ENCODE measurements at places on chromosomes 11 and 22.

DNA sequence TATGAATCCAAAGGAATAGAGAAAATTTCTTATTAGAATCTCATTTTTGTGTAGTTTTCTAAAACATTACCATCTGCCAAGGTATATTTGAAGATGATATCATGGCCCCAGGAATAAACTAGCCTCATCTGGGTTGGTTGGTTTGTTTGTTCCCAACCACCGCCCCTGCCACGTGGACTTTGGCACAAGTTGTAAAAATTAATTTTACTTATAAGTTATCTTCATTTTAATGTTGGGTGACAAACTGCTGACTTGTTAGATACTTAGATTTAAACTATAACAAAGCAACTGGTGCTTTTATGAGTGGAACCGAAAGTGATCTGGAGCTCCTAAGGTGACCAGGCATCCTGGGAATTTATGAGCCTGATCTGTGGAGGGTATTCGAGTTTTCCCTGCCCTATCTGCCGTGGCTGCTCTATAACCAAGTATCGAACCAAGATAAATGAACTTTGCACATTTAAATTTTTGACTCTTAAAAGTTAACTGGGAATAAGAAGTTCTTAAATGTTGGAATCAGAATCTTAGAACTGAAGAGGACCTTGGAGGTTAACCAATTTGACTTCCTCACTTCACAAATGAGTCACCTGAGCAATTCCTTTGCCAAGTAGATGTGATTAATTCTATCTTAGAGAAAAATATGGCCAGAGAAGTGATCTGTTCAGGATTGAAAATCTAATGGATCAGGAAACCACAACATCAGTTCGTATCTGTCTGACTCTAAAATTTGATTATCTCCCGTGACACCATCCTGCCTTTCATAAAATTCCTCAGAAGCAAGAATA, 129.1 kb upstream of the ARHGAP42 start:
- no peak for DNase-seq

DNA sequence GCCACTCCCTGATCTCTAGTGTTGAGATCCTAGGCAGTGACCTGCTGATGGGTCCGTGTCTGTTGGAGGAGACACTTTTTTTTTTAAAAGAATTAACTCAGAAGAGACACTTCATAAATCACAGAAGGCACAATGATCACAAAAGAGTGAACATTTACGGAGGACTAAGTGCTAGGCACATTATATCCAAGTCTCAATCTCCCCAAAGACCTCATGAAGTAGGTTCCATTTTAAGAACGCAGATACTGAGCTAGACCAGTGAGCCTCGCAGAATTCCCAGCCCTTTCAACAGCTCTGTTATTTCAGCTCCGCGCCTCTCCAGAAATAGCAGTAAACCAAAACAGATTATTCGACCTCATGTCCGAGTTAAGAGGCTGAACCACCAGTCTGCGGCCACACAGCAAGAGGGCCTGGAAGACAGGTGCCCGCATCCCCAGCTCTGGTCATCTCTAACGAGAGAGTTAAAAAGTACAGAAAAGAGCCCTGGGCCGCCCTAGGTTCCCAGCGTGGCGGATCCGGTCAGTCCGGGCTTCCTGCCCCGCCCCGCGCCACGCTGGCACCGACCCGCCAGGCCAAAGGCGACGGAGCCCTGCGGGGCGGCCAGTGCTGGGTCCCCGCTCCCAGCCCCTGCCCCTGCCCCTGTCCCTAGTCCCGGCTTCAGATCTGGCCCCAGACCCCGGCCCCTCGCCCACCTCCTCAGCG, 612 bp downstream of the XBP1 start:
- no peak for DNase-seq

DNA sequence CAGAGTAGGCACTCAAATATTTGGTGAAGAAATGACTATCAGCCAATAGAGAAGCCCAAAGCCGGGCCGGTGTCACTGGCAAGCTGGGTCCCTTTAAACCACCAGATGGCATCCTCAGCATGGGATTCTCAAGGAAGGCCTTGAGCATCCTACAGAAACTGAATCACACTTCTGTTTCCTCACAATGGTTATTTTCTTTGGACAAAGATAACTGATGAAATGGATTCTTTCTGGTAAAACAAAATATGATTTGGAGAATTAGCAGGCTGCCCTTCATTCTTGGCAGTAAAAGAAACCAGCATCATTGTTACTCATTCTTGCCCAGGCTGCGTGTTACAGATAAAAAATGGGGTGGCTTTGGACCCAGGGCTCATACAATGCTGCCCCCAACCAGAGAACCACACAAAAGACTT, 30.3 kb upstream of the ASPHD2 start:
- peak; percentile 33 for DNase-seq

GRCh38 chr11:23078289-23078971, 218.2 kb upstream of the CCDC179 start:
- DNase-seq: no peak

- DNase-seq: no peak
These were observed 2.6 kb downstream of the TBX10 start for GRCh38 chr11:67636962-67637361.

GRCh38 chr11:2775083-2775625, 75.4 kb upstream of the KCNQ1OT1 start:
- DNase-seq: no peak

DNA sequence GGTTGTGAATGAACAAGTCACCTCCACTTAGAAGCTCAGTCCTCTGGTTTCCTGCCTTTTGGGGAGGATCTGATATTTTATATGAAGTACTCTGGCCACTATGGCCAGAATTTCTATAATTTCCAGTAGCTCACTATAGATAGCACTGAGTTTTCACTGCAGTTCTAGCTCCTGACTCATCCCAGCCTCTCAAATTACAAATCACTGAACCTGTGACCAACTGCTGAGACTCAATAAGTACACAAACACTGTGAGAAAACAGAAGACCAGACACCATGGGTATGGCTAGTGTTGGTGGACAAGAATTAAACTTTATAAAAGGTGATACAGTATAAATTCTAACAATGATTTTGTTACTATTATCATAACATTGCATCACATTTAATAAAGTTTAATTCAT, 47.1 kb upstream of the UCP3 start:
- no peak for DNase-seq

DNA sequence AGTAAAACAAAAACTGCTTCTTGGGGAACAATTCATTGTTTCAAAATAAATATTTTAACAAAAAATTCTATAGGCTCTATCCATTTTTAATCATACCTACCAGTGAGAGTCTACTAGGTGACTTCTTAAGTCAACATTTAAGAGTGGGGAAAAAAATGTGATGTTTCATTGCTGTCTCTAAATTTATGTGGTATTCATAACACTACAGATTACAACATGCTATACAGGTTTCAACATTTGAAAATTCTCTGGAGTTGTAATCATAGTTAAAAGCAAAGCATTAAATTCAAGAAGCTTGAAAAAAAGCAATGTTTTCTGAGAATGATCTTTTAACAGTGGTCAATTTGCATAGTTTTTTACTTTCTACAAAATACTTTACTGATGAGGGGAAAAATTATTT, 18.3 kb downstream of the SBF2 start:
- DNase-seq: no peak

DNA sequence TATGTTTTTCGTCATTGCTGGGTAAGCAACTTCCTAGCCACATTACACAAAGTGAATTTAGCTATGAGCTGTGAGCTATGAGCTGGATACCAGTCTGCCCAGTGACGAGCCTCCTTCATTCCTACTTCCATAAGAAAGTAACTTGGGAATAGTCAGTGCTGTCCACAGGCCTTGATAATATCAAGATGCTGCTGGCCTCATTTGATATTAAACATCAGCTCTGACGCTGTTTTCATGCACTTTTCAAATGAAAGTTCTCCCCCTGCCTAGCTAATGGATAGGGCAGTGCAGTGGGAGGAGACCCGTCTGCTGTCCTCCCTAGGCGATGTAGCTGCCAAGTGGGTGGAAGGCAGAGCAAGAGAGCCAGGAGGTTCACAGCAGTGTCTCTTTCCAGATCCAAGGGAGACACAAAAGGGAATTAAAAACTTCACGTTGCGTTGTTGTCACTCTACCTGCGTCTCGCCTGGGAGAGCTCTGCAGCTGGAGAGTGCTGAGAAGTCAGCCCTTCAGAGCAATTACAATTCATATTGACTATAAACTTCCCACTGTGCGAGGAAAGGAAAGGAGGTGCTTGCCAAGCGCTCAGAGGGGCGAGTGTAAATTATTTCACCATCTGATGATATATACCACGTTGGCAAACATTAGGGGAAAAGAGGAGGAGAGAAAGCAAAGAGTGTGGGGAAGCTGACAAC, 861.4 kb downstream of the NTM start:
- DNase-seq: no peak

DNA sequence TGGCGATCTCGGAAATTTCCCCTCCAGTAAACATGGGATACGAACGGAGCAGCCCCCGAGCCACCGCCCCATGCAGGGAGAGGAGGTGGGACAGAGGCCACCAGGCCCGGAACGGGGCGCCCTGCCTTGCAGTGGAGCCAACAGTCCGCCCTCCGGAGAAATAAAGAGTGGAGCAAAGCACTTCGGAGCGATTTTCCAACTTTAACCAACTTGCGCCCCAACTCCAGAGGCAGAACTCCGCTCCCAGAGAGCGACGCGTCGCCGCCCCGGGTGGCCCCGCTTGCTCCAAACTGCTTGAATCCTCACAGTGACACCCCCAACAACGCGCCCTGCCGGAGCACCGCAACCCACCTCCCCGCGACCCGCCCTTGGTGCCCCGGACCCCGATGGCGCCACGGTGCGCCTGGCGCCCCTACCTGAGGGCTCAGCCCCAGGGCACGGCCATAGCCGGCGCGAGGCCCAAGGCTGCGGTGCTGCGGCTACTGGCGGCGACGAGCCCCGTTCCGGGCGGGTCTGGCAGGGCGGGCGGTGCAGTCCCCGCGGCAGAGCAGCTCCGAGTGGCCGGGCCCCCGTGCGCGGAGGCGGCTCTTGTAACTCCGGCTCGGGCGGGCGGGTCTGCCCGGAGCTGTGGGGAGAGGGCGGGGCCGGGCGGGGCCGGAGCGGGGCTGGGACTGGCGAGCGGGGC, at the start of gene AHNAK:
TSS of gene AHNAK (minus strand) at position 563 of the 685 bp plus-strand sequence. CDS start 10,708 bp downstream, outside the sequence.
- DNase-seq: no peak

GRCh38 chr11:118528511-118528910, 1.2 kb downstream of the TTC36 start:
- no peak for DNase-seq

- no peak for DNase-seq
These were observed 631.6 kb downstream of the BRD1 start for GRCh38 chr22:49196046-49196511.

GRCh38 chr11:129728581-129728980, 87.1 kb upstream of the TMEM45B start:
- DNase-seq: no peak

GRCh38 chr11:102187416-102188151, 77.3 kb downstream of the YAP1 start:
- DNase-seq: no peak

GRCh38 chr11:17164361-17165246, 43.2 kb downstream of the PIK3C2A start:
- DNase-seq: no peak
